ENCODE measurements at places on chromosomes 2 and 18. TPM values are rescaled to one million over a fixed set of nuclear protein-coding genes. Genes with fewer than 3 reads are reported as not detected.

DNA sequence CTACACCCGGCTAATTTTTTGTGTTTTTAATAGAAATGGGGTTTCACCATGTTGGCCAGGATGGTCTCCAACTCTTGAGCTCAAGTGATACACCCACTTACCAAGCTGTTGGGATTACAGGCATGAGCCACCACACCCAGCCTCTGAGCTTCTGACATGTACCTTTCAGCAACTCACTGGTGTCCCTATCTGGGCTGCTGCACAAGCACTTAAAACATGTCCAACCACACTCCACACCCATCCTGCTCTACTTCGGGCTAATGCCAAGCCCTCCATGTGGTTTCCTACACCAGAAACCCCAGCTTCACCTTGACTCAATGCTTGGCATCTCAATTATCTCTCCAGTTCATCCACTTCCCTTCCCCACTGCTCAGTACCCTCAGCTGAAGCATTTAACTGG is 22.4 kb upstream of the ARMC9 start:
- no peaks in the 10 kb centered on the region for H3K27me3 ChIP-seq
- H3K27ac ChIP-seq = no peak overlapping the region
- H3K4me3 ChIP-seq = no peak overlapping the region
- H3K36me3 ChIP-seq = no peaks in the 10 kb centered on the region
- peaks cover 2% of the 10 kb centered on the region for H3K4me1 ChIP-seq

DNA sequence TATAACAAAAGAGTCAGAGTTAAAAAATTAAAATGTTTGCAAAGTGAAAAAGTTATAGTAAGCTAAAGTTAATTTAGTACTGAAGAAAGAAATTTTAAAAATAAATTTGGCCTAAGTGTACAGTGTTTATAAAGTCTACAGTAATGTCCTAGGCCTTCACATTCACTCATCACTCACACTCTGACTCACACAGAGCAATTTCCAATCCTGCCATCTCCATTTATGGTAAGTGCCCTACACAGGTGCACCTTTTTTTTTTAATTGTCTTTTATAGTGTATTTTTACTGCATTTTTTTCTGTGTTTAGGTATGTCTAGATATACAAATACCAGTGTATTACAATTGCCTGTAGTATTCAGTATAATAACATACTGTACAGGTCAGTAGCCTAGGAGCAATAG is 562.9 kb downstream of the PIK3C3 start:
- H3K27ac ChIP-seq = no peak overlapping the region
- H3K4me1 ChIP-seq = no peaks in the 10 kb centered on the region
- no peak overlapping the region for H3K4me3 ChIP-seq
- no peak for DNase-seq
- H3K27me3 ChIP-seq = no peaks in the 10 kb centered on the region

The TRAPPC12 gene
- total RNA-seq = 83.8 TPM

GRCh38 chr2:108938077-108938710 is 50.8 kb downstream of the EDAR start:
- H3K27ac ChIP-seq = no peak overlapping the region
- H3K36me3 ChIP-seq = no peaks in the 10 kb centered on the region
- DNase-seq = peak; percentile 5
- no peaks in the 10 kb centered on the region for H3K27me3 ChIP-seq
- H3K4me3 ChIP-seq = no peak overlapping the region

Data from aorta (tissue), 5 donors.